Liver (tissue), 10 donors: ENCODE measurements at places on chromosomes 16 and 17. TPM values are rescaled to one million over a fixed set of nuclear protein-coding genes. Genes with fewer than 3 reads are reported as not detected.

SAMD14 gene
- total RNA-seq = 0.84 TPM

EFCAB13 gene
- 2.6 TPM for total RNA-seq

- DNase-seq = no peak
Observed at GRCh38 chr17:69477903-69478266, 63.4 kb downstream of the MAP2K6 start.

TCAP gene
- 0.67 TPM for total RNA-seq

DNA sequence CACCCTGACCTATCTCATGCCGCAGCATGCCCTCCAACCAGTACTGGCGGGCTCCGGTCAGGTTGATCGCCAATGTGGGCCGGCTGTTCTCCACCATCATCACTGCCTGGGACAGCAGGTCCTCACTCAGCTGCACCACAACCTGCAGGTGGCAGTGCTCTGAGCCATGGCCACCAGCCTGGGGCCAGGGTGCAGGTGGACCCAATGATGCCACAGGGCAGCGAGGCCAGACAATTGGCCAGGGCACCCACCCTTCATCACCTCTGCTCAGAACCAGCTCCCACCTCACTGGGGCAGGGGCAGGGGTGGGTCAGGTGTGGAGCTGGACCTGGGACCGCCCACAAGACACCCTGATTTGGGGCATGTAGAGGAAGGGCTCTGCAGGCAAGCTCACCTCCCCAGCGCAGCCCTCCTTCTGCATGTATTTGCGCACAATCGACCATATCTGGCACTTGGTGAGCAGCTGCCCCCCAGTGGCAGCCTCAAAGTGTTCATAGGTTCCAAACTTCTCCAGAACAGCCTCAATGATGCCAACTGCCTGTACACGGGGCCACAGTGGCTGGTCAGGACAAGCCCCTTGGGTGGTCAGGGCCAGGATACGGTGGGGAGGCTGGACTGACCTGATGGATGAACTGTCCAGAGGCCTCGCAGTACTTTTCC is 4.2 kb downstream of the MATCAP1 start:
- DNase-seq = no peak
